ENCODE measurements at places on chromosomes 7 and 10.

- no peak for DNase-seq
Measured at GRCh38 chr7:111986601-111987000, 219.6 kb downstream of the DOCK4 start.

- DNase-seq = no peak
Measured at GRCh38 chr10:58081353-58081752, 186.3 kb downstream of the IPMK start.

- no peak for DNase-seq
Measured at GRCh38 chr7:108810756-108811385, 241.2 kb downstream of the DNAJB9 start.

DNA sequence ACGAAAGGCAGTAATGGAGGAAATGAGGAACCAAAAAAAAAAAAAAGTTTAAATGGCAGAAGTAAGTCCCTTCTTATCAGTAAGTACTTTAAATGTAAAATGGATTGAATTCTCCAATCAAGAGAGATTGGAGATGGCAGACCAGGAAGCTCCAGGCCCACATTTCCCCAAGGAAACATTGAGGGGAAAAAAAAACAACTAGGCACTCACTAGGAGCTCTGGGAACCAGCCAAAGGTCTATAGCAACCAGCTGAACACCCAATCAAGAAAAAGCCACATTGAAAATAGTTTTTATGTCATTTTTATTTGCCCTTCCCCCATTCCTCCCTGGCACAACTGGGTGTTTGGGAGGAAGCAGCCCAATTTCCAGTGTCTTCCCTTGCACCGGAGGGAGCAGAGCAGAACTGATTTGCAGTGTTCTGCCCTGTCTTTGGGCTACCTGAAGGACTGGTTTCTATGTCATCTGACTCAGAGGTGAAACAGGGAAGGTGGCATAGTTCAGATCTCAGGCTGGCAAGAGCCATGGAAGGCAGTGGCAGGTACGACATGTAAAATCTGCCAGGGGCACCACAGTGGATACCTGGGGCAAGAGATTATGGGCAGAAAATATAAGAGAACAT, 121.9 kb downstream of the SMURF1 start:
- no peak for DNase-seq

- DNase-seq = no peak
Measured at GRCh38 chr7:70338015-70338414, 739.7 kb downstream of the AUTS2 start.

DNA sequence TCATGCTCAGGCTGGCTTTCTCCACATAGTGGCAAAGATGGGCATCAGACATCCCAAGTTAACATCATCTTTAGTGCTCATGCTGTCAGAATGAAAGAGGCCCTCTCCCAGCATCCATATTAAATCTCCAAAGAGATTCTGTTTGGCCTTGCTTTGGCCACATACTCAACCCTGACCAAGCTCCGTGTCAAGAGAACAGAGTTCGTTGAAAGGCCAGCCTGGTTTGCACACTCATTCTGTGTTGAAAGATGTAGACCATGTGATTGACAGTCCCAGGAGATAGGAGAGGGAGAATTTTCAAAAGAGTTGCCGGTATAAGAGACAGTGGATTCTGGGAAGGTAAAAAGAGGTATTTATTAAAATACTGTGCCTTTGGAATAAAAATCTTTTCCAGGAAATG, 19.7 kb downstream of the MET start:
- no peak for DNase-seq

DNA sequence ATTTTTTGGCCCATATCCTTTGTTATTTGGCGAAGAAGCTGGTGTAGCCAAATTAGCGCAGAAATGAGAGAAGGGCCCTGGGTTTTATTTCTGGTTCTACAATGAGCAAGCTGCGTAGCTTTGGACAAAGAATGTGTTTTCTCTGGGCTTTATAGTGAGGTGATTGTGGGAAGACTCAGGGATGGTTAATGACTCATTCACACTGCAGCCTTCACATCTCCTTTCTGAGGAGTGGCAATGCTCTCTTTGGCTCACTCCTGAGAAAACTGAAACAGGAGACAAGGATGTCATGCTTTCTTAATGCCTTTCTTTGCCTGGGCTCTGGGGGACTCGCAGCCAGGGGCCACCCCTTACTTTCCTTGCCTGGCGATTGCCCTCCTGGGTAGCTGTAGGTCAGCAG, 271.0 kb upstream of the PODXL start:
- DNase-seq = no peak

DNA sequence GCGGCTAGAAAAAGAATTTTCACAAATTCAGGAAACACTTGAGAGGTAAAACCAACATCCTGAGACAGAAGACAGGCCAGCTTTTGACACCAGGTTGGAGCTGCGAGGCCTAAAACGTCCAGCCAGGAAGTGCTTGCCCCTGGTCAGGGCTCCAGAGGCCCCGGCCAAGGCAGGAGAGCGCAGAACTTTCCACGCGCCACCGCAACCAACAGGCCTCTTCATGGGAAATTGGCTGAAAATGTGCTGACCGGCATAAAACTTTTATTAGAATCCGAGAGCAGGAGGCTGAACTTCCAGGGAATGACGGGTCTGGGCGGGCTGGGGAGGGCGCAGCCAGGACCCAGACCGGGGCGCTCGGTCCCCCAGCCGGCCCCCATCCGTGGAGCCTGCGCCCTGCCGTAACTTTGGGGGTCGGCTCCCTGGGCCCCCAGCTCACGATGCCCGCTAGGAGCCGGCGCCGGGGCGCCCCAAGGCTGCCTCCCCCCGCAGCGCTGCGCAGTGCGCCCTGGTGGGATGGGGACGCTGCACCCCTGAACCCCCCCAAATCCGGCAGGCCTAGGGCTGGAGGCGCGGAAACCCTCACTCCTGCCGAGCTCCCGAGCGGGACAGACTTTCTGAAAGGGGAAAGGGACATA, 414.0 kb upstream of the MKI67 start:
- no peak for DNase-seq

GRCh38 chr10:133616371-133617130, 10.0 kb downstream of the FRG2B start:
- DNase-seq = no peak

- DNase-seq = no peak
Measured at GRCh38 chr7:63925262-63925625, 73.4 kb upstream of the ZNF722 start.

DNA sequence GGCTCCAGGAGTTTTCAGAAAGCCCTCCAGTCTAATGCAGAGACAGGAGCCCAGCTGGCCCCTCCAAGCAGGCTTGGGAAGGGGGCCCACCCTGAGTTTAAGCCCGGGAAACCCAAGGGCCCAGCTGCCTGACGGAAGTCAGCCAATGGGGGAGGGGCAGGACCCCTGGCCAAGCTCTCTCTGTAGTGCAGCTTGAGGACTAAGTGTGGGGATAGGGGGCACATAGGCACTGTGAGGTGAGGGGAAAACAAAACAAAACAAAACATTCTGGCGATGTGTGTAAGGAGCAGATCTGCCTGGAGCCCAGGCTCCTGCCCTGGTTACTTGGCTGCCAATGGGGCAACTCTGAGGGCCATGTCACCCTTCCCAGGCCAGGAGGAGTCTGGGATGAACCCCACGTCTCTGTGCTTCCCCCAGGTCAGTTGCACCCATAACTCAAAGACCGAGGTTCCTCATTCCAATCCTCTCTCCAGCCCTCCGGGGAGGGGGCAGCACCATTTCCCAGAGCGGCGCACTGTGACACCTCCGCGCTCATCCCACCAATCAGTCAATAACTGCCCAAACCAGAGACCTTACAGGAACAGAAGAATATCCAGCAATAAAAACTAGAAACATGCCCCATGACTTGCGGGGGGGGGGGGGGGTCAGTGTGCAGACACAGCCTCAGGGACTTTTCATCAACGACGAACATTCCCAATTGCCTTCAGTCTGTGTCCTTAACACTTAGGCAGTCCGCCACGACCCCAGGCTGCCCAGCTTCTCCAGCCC, 1.7 kb downstream of the CXCL12 start:
- no peak for DNase-seq

DNA sequence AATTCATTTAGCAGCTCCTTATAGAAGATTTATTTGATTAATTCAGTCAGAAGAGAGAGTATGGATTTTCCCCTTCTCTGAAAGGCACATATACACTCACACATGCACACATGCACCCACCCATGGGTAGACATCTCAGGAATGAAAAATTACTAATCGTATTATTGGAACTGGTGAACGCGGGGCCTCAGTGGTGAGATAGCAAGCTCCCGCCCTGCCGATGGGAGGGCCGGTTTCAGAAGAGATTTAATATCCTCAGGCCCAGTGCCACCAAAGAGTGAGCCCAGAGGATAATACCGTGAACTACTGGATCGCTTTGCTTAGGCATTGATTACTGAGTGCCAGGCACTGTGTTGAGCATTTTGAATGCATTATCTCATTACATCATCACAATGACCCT, 38.0 kb upstream of the EMX2 start:
- no peak for DNase-seq

GRCh38 chr7:45573204-45573603, 964 bp upstream of the ADCY1 start:
- DNase-seq = no peak

- DNase-seq = no peak
Measured at GRCh38 chr10:30940256-30940655, 91.4 kb downstream of the ZNF438 start.

DNA sequence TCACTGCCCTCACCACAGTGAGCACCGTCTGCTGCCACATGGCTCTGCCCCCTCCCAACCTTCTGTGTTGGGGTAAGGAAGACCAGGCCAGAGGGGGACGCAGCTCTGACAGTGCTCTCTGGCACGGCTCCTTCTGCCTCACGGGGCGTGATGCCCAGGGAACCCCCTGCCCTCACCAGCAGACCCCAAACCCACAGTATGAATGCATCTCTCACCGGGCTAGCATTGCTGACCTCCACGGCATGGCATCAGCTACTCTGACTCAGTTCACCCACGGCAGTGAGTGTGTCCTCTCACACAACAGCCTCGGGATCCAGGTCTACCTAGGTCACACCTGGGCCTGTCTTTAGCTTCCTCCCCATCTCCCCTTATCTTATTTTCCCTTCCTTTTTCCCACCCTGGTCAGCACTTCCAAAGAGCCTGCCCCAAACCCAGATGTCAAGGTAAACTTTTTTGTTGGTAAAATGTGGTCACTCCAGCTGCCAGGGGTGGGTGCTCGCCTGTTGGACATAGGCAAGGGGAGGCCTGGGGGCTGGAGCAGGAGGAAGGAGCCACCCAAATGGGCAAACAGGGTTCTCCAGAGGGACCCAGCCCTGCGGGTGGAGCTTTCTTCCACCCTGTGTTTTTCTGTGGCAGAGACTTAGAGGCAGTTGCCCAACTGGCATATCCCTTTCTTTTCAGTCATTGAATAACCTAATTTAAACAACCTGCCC, 4.4 kb downstream of the CALML3 start:
- no peak for DNase-seq

- no peak for DNase-seq
Measured at GRCh38 chr7:28705350-28705749, 252.8 kb downstream of the TRIL start.

DNA sequence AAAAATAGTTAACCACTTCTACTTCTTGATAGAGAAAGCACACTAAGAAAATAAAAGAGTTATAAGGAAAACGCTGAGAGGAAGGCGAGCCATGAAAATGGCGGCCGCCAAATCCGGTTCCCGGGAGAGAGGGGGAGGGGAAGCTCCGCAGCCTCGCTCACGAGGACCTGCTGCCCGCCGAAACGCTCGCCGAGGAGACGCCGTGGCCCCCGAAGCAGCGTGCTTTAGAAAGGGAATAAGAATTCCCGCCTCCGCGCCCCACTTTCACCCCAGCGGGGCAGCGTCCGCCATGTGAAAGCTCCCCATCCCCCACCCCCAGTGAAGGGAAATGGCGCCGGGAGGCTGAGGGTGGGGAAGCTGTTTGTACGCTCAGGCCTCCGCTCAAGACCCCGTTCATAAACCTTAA, 505 bp downstream of the HNRNPA2B1 start:
- DNase-seq = peak; percentile 14

DNA sequence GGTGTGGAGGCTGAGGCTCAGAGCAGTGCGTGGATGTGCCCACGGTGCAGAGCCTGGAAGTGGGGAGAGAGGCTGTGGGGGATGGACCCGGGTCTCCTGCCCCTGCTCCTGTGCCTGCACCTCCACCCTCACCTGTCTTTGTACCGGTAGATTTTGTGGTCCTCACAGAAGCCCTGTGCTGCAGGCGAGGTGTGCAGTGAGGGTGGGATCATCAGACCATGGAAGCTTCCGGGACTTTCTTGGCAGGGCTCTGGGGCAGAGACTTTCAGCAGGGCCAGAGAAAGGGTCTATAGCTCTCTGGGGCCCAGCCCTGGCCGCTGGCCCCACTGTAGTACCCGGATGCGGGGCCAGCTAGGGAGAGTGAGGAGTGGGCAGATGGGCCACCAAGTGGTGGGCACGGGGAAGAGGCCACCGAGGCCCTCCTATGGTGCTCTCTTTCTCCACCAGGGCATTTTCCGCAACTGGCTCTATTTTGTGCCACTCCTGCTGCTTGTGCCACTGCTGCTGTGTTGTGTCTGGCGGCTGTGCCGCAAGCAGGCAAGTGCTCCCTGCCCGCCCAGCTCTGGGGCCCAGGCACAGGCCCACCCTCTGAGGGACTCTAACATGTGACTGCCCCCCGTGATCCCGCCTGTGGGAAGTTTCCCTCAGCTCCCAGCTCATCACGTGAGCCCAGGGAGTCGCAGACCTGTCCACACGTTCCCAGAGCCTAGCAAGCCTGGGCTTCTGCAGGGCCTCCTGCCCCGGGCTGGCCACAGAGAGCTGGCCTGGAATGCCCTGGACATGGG, 22.1 kb downstream of the ANTXRL start:
- DNase-seq = no peak

- DNase-seq = no peak
Measured at GRCh38 chr10:12690525-12691126, 310.9 kb downstream of the CCDC3 start.

GRCh38 chr7:140990193-140990962, 24.4 kb downstream of the MRPS33 start:
- DNase-seq = no peak

- no peak for DNase-seq
Measured at GRCh38 chr7:130831817-130832481, 97.9 kb upstream of the KLF14 start.

- DNase-seq = no peak
Measured at GRCh38 chr7:2205036-2205780, 27.5 kb downstream of the MAD1L1 start.

- no peak for DNase-seq
Measured at GRCh38 chr7:3087243-3087755, 43.6 kb upstream of the CARD11 start.

All from caudate nucleus (tissue), 63 donors.